CD4-positive, alpha-beta T cell treated with Interleukin-21 for 1 hour (primary cell): ENCODE measurements at places on chromosomes 4 and X.

DNA sequence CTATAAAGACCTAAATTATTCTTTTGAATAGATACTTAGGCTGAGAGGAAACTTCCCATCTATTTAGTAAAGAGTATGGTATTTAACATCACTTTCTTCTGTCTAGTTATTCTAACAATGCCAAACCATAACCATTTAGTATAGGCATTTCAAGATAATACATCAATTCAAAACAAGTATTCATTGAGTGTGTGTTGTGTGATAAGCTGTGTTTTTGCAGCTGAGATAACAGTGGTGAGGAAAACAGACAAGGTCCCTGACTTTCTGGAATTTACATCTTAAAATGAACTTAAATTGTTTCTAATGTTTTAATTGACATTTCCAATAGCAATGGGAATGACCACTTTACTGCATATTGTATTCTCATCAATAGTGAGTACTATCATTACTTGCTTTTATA lies 22.4 kb upstream of the TSPAN5 start:
- no peak for DNase-seq

DNA sequence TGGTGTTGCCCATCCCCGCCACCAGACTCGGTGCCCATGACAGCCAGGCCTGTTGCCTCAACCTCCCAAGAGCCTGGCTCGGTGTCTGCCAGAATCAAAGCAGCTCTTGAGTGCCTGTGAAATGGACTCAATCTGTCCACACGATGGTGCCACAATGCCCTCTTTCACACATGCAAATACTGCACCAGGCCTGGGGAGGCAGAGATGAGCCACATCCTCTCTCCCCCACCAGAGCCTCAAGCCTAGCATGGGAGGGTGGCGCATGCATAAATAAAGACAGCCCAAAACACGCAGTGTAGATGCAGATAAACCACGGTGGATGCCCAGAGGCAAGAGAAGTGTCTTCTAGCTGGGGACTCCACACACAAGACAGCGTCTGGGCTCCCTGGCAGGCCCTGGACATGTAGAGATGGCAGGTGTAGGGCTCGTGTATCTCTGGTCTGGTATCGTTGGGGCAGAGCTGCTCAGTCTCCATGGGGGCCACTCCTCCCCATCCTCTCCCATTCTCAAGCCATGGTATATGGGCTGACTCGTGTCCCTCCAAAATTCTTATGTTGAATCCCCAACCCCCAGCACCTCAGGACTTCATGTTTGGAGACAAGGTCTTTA lies 65.6 kb downstream of the JAKMIP1 start:
- DNase-seq, result peak; percentile 77

DNA sequence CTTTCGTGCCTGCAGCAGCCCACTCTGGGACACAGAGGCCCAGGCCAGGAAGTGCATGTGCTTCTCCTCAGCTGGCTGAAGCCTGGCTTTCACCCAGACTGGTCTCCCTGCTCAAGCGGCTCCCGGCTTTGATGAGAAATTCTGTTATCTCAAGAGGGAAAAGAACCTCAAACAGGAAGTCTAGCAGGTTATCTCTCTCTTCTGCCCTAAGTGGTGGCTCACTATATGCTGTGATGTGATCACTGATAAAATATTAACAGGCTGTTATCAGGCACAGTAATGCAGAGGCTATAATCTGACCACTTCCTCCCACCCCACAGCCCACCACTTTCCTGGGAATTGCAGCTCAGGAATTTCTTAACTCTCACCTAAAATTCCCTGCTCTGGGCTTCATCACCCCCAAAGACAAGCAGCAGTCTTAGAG lies 13.3 kb downstream of the CLDN2 start:
- DNase-seq, result no peak

DNA sequence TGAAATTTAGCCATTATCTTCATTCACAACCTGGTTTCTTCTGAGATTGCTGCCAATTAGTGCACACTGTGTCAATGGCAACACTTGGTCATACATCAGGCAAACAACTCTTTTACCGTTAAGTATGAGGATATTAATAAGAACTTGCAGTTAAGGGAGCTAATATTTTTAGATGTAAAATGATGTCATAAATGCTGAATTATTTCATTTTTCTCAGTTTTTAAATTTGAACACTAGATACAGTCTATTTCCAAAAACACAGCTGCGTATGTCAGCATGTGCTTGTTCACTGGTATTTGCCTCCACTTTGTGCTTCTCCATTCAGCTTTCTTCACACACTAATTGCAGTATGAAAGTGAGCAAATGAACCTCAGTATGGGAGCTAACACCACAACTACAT lies 1.6 kb downstream of the KLHL13 start:
- DNase-seq, result no peak

DNA sequence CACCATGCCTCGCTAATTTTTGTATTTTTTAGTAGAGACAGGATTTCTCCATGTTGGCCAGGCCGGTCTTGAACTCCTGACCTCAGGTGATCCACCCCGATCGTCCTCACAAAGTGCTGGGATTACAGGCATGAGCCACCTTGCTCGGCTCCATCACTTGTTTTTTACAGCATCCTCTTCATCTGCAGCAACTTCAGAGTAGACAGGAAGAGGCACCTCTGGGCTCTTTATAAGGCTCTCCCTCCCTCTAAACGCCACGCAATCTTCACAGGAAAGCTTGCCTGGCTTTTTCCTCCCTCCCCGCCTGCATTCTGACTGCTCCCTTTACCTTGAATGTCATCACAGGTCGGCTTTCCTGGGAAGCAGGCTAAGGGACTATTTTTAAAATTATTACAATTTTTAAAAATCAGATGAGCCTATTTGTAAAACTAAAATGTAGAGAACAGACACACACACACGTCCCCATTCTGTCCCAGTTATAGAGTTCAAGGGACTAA lies 111.5 kb upstream of the LDB2 start:
- no peak for DNase-seq

GRCh38 chr4:53994382-53995102 lies 69.9 kb downstream of the CHIC2 start:
- DNase-seq, result no peak

GRCh38 chrX:41921492-41922430 lies 1.6 kb downstream of the CASK start:
- DNase-seq, result peak; percentile 38

GRCh38 chr4:153438916-153439756 lies 27.0 kb upstream of the TMEM131L start:
- peak; percentile 66 for DNase-seq

DNA sequence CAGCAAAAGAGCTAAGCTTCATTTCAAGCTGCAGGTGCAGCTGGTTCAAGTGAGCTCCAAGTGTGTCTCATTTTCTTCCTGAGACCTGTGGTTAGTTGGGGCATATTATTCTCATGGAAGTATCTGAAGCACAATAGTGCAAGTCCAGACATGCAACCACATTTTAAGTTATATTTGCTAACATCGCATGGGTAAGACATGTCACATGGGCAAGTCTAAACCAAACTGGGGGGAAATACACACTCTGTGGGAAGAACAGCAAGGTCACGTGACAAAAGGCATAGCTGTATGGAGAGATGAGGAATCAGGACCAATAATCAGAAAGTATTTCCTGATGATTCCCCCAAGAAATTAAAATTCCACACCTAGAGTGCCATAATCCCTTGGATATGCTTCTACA lies 94.9 kb upstream of the NDP start:
- DNase-seq, result no peak

- no peak for DNase-seq
Observed at GRCh38 chr4:168654104-168654847, 157.4 kb downstream of the PALLD start.
